Caudate nucleus (tissue), 63 donors: ENCODE measurements at places on chromosomes 6 and 20.

DNA sequence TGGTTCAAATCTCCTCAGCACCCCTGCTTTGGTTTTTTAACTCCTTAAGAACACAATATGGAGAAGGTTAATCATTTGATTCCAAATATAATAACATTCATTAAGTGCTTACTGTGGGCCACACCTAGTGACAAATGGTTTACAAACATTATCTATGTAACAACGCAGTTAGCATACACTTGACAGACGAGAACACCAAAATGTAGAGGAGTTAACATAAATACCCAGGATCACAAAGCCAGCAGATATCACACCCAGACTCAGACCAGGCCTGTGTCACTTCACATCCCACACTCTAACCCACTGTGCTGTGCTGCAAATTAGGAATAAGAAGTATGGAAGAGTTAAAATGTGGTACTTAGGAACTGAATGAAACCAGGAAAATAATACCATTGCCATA is 82.9 kb downstream of the AGPAT4 start:
- DNase-seq = no peak

- DNase-seq = no peak
Observed at GRCh38 chr20:34892671-34893070, 16.3 kb downstream of the ACSS2 start.

- DNase-seq = no peak
Observed at GRCh38 chr20:4326195-4327065, 311.1 kb upstream of the RNF24 start.

GRCh38 chr20:45595235-45595634 is 16.2 kb upstream of the WFDC8 start:
- no peak for DNase-seq

- DNase-seq = peak; percentile 63
Observed at GRCh38 chr6:33592595-33593413, 12.7 kb upstream of the BAK1 start.

DNA sequence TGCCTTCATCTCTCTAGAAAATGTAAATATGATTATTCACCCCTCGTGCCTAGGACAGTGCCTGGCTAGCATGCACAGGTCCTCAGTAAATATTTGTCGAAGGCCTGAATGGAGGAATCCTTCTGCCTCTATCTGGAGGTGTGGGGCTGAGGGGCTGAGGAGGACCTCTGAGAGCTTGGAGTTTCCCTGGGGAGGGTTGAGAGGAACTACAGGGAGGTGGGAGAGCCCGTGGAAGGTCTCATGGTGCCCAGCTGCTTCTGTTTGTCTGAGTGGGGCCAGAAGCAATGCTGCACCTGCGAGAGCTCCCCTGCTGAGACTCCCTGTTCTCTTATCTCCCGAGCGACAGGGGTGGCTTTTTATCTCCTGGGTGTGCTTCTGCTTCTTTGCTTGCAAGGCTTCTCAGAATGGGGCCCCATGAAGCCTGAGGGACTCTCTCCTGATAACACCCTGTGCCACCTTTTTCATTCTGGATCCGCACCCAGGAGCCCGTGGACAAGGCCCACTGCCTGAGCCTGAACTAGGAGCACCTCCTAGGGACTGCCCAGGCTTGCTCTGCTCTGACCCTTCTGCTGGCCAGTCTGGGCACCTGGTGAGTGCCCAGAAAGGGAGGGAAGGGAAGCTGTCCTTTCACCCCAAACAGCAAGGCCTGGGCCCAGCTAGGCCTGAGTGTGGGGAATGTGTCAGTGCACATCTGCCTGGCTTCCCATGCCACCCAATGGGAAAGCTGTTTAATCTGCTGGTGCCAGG is 2.4 kb downstream of the SLC29A1 start:
- no peak for DNase-seq

- DNase-seq = peak; percentile 0
Observed at GRCh38 chr20:237489-237888, 10.4 kb downstream of the DEFB129 start.

- no peak for DNase-seq
Observed at GRCh38 chr20:56257604-56258003, 9.1 kb downstream of the MC3R start.

GRCh38 chr6:71385111-71385822 is 96.7 kb downstream of the OGFRL1 start:
- no peak for DNase-seq

DNA sequence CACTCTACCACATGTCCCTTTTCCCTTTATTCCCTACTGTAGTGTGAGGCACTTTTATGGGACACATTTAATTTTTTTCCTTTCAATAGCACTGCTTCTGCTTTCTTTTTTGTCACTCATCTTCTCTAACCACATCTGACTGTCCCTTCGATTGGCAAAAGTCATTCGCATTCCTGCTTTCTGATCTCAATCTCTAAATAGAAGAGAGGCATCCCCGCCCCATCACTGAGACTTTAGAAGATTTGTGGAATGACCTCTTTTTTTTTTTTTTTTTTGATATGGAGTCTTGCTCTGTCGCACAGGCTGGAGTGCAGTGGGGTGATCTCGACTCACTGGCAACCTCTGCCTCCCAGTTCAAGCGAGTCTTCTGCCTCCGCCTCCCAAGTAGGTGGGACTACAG is 9.1 kb downstream of the ZNF292 start:
- no peak for DNase-seq

DNA sequence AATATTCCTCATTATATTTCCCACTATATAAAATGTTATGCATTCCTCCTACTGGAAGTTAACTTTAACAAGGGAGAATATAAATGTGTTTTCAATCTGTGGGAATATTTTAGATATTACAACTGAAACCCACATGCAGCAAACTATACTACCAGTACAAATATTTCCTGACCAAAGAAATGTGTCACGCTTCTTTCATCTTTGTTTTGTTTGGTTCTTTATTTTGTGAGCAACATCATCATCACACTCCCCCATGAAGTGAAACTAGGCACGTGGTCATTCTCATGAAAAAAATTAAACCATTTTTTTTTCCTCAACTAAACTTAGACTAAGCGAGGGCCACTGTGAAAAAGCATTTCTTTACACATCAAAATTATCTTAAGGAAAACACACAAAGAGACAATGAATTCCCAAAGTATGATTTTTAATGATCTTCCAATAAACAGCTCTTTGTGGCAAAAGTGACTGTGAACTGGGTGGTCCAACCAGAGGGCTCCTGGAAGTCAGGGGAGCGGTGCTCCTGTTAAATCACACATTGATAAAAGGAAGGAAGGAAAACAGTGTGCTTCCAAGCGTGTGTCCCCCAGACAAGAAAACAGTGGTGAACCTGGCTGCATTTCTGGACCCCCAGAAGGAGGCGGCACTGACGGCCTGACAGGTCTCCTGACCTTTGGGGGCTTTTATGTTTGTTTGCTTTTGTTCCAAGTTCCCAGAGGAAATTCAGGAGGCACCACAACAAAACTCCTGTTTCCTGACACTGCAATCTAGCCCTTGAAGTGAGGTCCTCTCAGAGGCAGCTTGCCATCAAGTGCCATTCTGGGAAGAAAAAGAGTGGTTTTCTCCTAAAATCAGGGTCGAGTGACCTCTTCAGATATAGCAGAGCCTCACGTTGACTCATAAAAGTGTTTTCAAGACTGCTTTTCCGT is 166.8 kb upstream of the FOXQ1 start:
- DNase-seq = no peak
